Activated naive CD8-positive, alpha-beta T cell treated with anti-CD3 and anti-CD28 coated beads for 36 hours (primary cell): ENCODE measurements at places on chromosomes 2 and 18. TPM values are rescaled to one million over a fixed set of nuclear protein-coding genes. Genes with fewer than 3 reads are reported as not detected.

Gene IL36RN
- not detected for total RNA-seq

Gene RAB6C
- not detected for total RNA-seq

Gene MARCO
- total RNA-seq: not detected

Gene LHCGR
- total RNA-seq: not detected

Gene COLEC12
- total RNA-seq: not detected

Gene ACTG2
- total RNA-seq: 0.27 TPM

DNA sequence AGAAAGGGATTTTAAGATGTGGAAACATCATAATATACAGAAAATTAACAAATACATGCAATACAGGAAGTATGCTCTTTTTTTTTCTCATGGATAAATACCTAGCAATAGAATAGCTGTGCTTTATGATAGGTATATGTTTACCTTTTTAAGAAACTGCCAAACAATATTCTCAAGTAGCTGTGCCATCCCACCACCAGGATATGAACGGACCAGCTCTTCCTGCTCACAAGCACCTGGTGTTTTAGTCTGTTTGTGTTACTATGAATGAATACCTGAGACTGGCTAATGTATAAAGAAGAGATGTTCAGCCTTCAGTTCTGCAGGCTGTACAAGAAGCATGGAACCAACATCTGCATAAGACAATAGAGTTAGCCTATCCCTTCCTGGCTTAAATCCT is 19.9 kb upstream of the UGT1A8 start:
- DNase-seq: no peak

DNA sequence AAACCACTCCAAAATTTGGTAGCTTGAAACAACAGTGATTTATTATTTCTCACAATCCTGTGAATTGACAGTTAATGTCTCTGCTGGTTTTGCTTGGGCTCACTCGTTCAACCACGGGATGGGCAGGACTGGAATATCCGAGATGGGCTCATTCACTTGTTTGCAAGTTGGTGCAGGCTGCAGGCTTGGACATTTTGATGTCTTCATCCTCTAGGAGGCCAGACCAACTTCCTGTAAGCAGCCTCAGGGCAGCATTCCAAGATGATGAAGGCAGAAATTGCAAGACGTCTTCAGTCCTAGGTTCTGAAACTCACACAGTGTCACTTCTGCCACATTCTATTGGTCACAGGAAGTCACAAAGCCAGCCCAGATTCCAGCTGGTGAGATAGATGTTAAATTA is 47.1 kb downstream of the GPR39 start:
- DNase-seq: no peak

DNA sequence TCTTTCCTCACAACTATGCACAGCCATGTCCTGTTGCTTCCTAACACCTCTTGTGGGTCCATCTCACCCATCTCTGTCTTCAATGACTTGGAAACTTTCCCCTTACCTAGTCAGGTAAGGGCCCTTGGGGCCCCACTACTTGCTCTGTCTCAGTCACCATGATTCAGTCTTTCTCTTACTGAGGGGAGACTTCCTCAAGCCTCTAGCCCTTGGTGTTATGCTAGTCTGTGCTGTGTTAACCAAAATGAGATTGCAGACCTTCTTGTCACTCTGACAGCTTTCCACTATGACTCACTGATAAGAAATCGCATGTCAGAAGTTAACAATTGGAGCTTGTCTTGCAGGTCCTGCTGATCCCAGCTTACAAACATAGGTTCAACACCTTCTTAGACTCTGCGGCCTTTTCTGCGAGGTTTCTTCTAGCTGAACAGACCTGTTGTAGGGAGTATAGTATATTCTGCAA is 65.3 kb downstream of the WDR75 start:
- peak; percentile 4 for DNase-seq

DNA sequence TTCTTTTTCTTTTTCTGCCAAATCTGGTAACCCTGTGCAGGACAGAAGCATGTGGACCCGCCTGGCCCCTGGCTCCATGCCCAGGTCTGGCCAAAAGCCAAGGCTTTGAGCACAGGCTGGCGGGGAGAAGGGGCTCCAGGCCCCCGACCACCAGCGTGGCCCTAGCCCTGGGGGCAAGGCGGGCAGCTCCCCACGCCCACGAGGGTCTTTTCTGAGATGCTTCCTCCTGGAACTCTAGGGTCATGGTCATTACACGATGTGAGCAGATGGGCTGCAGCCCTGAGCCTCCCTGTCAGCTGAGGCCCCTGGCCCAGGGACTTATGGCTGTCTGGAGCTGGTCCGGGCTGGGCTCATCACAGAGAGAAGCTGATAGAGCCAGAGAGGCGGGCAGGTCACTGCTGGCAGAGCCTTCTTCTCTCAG is 5.7 kb upstream of the OTOS start:
- DNase-seq: no peak

- no peak for DNase-seq
Measured at GRCh38 chr2:43358410-43359201, 132.2 kb upstream of the ZFP36L2 start.

GRCh38 chr2:165594935-165595255 is 125.4 kb downstream of the CSRNP3 start:
- DNase-seq: no peak
